ENCODE measurements at places on chromosomes 5 and 9.

DNA sequence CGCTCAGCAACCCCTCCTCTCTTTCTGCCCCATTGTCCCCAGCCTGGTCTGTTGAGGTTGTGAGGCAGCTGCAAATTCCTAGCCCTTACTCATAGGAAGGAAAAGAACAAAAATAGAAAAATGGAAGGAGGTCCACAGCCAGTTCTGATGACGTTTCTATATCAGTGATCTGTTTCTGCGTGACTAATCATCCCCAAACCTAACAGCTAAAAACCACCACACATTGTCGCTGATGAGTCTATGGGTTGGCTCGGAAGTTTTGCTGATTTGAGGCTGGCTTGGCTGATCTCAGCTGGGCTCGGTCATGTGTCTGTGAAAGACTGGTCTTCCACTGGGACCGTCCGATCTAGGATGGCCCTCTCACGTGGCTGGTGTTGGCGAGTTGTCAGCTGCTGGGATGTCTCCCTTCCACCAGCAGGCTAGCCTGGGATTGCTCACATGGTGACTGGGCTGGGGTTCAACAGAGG is 200.6 kb upstream of the ZNF618 start:
- no peak for DNase-seq

GRCh38 chr5:59840200-59840601 is 53.3 kb downstream of the PDE4D start:
- DNase-seq: no peak

GRCh38 chr9:122051351-122052321 is 41.5 kb downstream of the TTLL11 start:
- DNase-seq: no peak

- no peak for DNase-seq
These were observed 33.1 kb upstream of the SETD9 start for GRCh38 chr5:56876327-56876726.

- no peak for DNase-seq
These were observed 81.3 kb downstream of the IZUMO3 start for GRCh38 chr9:24464319-24464951.

GRCh38 chr5:133401731-133402347 is 210.5 kb downstream of the FSTL4 start:
- DNase-seq: no peak

GRCh38 chr9:124146031-124146561 is 111.7 kb upstream of the NEK6 start:
- no peak for DNase-seq

GRCh38 chr9:28212979-28213378 is 639.7 kb upstream of the C9orf72 start:
- DNase-seq: no peak

GRCh38 chr9:92467511-92467910 is 14.8 kb downstream of the ASPN start:
- no peak for DNase-seq

DNA sequence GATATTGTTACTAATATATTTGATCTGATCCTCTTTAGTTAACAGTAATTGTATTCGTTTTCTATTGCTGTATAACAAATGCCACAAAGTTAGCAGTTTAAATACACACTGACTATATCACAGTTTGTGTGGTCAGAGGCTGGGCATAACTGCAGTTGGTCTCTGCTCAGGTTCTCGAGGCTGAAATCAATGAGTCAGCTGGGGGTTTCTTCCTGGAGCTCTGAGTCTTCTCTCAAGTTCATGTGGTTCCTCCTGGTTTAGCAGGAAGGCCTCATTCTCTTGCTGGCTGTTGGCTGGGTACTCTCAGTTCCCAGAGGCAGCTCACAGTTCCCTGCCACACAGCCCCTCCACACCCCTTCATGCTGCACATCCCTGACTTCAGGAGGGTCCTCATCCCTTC is 20.7 kb downstream of the COL23A1 start:
- DNase-seq: no peak

DNA sequence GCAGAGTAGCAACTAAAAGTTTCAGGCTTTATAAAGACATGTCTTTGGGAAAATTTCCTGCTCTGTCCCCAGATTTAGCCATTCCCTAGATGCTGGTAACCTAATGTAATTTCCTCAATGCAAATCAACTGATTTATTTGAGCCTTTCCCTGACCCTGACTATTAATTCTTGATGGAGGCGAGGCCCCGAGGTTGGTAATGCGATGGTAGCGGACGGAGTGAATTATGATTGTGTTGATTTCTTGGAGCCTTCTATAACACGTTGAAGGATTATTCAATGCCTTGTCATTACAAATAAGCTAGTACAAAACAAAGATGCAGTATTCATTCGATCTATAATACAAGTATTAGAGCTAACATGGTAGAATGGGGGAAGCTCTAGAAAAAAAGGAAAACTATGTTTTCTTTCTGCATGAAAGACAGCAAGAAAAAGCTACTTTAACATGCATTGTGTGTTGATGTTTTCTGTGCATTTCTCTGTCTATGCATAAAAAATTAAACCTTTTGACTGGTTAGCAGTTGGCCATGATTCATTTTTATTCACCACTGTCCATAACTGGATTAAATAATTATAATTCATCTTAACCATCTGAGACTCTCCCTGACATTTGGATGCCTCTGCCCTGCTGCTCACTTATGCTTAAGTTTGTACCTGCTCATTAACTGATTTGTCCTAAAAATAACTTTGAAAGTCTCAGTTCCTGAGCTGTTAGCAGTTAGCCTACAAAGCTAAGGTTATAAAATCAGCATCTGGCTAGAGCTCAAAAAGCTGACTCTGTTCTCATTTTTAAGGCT is 490.2 kb upstream of the NUDT12 start:
- no peak for DNase-seq

DNA sequence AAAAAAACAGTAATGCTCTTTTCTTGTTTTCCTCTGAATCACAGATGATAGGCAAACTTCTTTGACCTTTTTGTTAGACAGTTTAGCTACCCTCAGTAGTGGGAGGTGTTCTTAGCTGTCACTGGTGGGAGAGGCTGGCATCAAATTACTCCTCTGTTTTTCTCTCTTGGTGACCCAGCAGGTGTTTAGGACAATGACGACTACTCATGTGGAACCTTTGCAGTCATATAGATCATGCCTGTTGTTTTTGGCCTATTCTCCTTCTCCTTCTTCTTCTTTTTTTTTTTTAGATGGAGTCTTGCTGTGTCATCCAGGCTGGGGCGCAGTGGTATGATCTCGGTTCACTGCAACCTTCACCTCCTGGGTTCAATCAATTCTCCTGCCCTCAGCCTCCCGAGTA is 15.4 kb upstream of the NPR2 start:
- no peak for DNase-seq

GRCh38 chr9:31255211-31255610 is 1129.2 kb upstream of the ACO1 start:
- DNase-seq: no peak

- no peak for DNase-seq
These were observed 3.8 kb downstream of the PSD2 start for GRCh38 chr5:139799359-139799758.

DNA sequence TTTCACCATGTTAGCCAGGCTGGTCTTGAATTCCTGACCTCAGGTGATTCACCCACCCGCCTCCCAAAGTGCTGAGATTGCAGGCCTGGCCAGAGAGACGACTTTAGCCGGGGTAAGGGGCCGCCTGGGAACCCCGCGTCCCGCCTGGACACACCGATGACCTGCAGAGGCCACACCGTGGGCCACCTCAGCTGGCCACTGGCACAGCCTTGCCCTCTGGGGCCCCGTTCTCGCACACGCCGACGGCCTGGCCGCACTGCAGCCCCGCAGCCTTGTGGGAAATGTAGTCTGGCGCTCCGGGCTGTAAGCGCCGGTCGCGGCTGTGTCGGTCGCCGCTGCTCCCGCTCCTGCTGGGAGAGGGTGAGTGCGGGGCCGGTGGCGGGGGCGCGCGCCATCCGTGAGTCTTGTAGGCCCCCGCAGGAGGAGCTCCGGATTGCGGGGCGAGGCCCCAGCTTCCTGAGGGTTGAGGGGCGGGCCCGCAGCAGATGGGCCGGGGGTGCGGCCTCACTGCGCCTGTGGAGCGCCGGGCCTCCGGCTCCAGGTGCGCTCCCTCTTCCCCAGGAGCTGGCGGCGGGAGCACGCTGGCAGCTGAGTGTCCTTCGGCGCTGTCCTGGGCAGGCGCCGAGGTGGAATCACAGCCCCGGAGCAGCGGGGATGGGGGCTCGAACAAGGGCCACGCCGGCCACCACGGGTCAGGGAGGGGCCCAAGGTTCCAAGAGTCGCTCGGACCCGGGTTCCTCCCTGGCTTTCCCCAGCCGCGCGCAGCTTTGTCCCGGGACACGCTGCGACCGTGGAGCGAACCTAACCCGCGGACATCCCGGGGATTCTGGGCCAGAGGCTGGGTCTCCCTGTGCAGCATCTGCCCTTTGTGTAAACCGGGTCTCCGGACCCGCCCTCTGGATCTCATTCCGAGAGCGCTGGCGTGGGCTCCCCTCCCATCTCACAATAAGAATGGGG is at the start of gene ZFP2:
Gene ZFP2, plus strand, starts transcription at position 299 of the 957 bp plus-strand sequence. CDS start 35,401 bp downstream, outside the sequence.
- DNase-seq: no peak

GRCh38 chr5:142428036-142428772 is 103.4 kb upstream of the SPRY4 start:
- DNase-seq: no peak

- no peak for DNase-seq
These were observed 29.2 kb upstream of the ECM2 start for GRCh38 chr9:92564982-92565381.

DNA sequence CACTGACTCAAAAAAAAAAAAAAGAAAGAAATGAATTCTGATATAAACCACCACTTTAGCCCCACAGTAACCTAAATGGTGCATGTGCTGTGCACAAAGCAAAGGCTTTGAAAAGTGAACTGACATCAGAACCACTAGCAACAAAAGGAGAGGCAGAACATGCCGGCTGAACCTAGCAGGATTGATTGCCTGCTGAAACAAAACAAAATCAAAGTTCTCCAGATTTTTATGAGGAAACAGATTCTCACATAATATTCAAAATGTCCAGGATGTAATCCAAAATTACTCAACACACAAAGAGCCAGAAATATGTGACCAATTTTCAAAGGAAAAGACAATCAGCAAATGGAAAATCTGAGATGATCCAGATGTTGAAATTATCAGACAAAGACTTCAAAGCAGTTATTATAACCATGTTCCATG is 37.9 kb downstream of the UBTD2 start:
- DNase-seq: no peak

GRCh38 chr5:127002390-127002789 is 28.0 kb downstream of the MARCHF3 start:
- no peak for DNase-seq

- no peak for DNase-seq
These were observed 3.6 kb upstream of the CPLX2 start for GRCh38 chr5:175867587-175868347.

Measured in stimulated activated CD8-positive, alpha-beta memory T cell treated with anti-CD3 and anti-CD28 coated beads, Interleukin-4, amount 100 ng/mL, for 4 hours (primary cell).